ENCODE measurements at places on chromosomes 12 and 14.
A peak's percentile ranks its signal among the peaks of the same experiment; 100 is the strongest.

DNA sequence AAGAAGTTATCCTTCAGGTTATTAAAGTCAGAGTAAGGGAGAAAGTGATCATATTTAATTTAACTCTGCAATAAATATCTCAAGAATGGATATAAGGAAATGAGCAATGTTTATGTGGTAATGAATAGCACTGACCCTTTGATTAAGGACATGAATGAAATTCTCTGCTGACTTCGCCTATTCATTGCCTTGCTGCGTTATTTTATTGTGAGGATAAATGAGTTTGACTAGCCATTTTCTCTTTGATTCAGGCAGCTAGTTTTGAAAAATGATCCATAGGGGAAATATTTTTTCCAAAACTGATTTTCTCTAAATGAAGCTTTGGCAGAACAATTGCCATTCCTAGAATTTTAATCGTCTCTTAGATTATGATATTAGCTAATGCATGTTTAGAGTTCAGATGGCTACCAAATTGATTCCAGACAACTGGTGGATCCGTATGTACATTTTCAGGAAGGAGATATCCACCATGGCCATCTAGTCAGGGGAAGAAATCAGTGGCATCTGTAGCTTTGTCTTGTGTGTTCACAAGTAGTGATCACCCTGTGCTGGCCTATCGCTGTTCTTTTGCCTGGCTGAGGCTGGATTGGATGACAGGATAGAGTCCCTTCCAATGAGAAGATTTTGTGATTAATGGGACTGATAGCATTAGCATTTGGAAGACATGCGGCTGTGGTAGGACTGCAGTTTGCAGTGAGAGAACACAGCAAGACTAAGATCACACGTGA lies 302.3 kb upstream of the RGS6 start:
- no peak for DNase-seq

DNA sequence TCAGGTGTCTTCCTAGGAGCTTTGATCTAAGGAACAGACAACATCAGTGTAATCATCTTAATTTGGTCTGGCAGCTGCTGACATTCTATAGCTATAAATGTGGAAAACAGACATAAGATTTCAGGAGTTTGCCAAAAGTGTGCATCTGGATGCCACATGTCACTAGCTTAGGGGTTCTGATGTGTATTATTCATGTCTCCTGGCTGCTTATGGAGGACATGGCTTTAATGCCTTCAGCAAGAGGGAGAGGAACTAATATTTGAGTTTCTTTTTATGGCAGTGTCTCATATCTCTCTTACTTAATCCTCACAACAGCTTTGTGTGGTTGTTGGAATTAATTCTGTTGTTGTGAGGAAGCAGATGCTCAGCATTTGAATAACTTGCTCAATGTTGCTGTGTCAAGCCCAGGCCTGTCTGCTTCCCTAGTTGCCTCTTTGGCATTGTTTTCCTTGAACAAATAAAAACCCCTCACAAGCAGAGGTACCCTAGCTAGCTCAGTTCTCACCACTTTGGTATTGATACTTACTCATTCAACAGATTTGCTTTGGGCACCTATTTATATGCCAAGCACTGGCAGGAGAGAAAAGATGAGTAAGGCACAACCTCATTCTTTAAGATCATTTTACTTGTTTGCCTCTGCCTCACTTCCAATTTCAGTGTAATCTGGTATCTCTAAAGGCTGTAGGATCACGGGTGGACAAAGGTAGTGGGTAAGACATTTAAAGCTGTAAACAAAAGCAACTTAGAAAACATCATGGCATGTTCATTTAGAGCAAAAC lies 39.8 kb upstream of the EID3 start:
- no peak for DNase-seq

- no peak for DNase-seq
These were observed 65.5 kb upstream of the STON2 start for GRCh38 chr14:81465507-81466228.

GRCh38 chr12:107130830-107131611 lies 37.7 kb upstream of the CRY1 start:
- no peak for DNase-seq

- DNase-seq, result no peak
These were observed 25.8 kb downstream of the GPR135 start for GRCh38 chr14:59439256-59439965.

GRCh38 chr12:96338852-96339471 lies 61.3 kb downstream of the CDK17 start:
- DNase-seq, result no peak

DNA sequence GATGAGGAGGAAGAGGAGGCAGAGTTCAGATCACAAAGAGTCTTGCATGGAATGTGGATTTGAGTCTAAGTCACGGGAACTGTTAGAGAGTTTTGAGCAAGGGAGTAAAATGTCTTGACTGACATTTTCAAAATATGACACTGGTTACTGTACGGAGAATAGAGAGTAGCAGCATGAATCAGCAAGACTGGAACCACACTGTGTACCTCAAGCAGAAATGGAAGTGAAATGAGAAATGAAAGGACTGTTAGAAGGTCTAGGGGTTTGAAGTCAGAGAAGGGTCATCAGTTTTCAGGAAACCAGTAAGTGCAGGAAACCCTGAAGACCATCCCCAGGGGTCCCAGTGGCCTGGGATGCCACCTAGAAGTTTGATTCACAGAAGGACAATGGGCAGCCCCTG lies 236.3 kb downstream of the GALC start:
- DNase-seq, result no peak

DNA sequence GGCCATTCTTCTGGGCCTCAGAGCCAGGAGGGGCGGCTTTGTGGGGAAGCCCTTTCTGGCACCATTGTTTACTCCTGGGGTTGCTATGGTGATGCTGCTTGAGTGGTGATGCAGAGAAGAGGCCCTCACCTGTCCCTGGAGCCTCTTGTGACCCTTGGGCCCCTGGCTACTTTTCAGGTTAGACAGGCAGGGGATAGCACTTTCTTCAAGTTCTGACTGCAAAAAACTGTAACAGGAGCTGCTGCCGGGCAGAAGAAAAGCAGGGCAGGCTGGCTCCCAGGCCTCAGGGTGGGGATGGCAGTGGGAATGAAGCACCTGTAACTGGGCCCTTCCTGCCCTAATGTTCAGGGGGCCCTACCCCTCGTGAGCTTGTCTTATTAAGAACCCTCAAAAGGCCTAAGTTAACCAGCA lies at the start of gene TEX52:
Gene TEX52, minus strand, starts transcription at position 19 of the 411 bp plus-strand sequence. Its CDS starts 13 bp downstream, at position 6.
- DNase-seq, result no peak

GRCh38 chr12:55172686-55173085 lies 46.5 kb downstream of the OR9K2 start:
- DNase-seq, result no peak

DNA sequence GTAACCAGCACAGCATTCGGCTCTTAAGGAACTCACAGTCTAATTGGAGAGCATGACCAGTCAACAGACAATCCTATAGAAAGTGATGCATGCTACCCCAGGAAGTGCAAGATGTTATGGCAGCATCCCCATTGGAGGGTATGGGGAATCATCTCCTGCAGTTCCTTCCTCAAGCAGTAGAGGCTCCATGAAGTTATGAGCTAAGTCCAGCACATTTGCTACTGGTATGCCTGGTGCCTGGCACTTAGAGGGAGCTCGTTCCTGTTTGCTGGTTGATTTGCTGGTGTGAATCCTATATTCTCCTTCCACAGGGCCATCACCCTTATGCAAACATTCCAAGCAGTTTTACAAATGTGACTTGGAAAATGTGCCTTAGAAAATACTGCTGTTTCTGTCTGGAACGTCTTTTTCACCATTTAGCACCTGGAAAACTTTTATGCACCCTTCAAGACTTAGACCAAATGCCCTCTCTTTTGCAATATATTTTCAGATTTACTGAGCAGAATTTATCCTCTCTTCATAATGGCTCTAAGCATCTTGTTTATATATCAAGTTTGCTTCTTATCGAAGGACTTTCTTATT lies 136.1 kb upstream of the WSCD2 start:
- no peak for DNase-seq

- no peak for DNase-seq
These were observed 38.5 kb downstream of the DRAM1 start for GRCh38 chr12:101915841-101916240.

DNA sequence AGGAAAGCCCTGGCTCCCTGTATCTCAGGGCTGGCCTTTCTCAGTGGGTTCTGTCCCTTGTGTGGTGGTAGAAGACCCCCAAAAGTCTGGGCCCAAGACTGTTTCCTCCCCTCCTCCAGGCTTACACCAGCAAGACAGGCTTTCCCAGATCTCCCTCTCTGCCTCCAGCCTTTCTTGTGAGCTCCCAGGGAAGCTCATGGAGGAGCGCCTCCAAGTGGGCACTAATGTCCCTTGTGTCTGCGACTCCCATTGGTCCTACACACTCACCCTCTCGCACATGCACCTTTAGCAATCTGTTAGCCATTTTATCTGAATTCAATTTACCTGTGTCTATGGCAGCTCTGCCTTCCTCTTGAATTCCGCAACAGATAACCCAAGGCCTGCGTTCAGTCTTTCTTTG lies 251.1 kb upstream of the CAND1 start:
- no peak for DNase-seq

GRCh38 chr14:89618330-89618708 lies 201.3 kb upstream of the FOXN3 start:
- DNase-seq, result no peak

DNA sequence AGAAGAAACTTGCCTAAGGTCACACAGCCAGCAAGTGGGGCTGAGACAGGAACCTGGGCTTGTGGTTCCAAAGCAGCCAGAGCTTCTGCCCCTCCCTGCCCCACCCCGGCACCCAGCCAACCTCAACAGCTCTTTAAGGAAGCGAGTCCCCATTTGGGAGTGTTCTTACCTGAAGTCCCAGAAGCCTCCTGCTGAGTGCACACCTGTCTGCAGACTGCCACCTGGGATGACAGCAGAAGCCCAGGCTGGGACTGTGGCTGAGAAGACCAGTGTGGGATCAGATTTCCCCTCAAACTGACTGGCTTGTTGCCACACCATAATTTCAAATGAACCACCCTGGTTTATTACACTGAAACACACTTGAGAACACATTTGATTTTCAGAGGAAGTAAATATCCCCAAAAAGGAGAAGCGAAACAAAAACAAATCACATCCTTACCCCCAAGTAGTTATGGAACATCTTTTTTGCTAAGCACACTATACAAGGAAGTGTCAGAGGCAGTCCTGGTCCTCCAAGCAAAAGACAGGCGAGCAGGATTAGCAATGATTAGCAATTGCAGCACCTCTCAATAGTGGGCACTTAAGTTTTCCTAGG lies 6.3 kb upstream of the RIN3 start:
- DNase-seq, result peak; percentile 36

DNA sequence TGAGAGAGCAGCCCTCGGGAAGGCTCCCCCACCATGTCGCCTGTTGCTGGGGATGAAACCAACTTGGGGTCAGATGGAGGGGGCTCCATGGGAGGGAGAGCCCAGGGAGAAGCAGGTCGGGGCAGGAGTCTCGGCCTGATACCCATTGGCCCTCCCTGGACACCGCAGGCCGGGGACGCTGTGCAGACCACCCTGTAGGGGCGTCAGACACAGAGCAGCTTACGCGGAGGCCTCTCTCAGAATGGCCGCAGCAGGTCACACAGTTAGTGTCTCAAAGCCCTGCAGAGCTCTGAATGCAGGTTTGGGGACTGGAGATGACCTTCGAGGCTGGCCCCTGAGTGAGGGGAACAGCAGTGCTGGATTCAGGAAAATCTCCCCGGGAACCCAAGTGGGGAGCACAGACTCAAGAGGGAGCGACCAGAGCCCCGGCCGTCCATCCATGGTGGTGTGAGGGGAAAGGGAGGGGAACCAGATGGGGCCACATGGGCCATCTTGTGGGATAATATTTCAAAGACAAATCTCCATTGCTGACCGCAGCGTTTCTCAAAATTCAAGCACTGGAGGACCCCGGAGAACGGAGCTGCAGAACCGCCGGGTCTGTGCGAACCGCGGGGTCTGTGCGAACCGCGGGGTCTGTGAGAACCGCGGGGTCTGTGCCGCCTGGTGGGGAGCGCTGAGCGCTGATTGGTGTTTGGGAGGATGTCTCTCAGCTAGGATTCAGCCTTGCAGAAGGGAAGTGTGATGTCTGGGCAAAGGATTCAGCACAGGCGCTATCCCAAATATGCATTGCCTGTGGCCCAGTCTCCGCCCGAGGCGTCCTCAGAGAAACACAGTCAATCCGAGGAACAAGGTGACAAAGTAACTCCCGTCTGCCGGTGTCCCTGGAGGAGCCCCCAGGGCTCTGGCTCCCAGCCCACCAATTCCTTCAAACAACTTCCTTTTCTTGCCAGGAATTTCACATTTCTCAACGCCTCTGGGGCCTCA lies 324.4 kb upstream of the RTL1 start:
- DNase-seq, result no peak

- DNase-seq, result no peak
These were observed 787 bp upstream of the PRMT5 start for GRCh38 chr14:22929961-22930364.

- DNase-seq, result peak; percentile 80
These were observed 35.6 kb downstream of the KRT76 start for GRCh38 chr12:52741375-52742195.

DNA sequence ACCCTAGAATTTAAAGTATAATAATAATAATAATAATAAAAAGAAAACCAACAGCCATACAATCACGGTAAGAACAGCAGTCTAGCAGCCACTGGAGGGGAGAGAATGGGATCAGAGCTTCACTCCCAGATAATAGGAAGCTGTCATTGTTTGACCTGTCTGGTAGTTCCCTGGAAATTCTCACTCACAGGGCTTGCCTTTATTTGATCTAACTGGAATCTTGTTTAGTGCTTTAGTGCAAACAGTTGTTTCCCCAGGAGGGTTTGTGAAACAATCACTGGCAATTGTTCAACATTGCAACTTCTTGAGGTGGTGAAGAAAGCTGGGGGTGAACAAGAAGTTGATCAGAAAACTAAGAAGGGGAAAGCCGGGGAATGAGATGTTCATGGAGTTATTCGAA lies 68.7 kb upstream of the PTCSC3 start:
- no peak for DNase-seq

DNA sequence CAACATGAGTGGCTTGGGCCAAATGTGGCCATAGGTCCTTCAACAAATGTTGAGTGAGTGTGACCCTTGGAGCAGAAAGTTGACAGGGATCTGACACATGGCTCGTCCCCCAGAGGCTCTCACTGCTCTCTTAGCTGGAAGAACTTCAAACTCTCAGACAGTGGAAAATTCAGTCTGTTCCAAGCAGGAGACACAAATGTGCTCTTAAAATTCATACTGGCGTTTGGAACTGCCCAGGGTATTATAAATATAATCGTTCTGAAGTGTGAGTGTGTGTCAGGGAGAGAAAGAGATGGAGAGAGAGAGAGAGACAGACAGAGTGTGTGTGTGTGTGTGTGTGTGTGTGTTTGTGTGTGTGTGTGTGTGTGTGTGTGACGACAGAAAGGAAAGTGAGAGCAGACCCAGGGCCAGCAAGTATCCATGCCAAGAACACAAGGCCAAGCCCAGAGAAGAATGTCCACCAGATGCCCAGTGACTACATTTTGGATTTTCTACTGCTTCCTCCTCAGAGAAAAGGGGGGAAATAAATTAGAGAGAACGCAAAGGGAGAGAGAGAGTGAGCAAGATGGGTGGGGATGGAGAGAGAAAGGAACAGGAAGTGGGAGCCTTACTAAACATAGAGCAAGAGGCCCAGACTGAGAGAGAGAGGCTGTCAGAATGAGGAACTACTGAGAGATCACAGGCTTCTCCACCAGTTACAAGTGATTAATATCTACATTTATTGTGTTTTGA lies 193.6 kb upstream of the NUDT4 start:
- no peak for DNase-seq

Data from activated effector memory CD4-positive, alpha-beta T cell treated with anti-CD3 and anti-CD28 coated beads, Interleukin-2, amount 50 U/mL, for 16 hours (primary cell).